ENCODE measurements at places on chromosomes 16 and 17.

DNA sequence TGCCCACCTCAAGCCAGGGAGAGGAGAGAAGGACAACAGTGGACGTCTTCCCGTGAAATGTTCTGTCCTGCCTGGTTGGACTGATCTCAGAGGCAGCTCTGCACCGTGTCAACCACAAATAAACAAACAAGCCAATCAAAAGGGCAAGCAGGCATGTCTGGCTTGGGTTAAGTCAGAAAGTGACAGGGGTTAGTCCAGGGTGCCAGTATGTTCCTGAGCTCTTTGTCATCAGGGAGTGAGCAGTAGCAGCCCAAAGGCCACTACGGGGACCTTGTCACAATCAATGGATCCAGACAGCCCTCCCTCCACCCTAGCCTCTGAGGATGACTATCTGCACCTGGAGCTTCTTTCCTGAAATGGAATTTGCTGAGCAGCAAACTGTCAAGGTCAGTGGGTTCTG lies 35.0 kb downstream of the CNGB1 start:
- no peak for DNase-seq

DNA sequence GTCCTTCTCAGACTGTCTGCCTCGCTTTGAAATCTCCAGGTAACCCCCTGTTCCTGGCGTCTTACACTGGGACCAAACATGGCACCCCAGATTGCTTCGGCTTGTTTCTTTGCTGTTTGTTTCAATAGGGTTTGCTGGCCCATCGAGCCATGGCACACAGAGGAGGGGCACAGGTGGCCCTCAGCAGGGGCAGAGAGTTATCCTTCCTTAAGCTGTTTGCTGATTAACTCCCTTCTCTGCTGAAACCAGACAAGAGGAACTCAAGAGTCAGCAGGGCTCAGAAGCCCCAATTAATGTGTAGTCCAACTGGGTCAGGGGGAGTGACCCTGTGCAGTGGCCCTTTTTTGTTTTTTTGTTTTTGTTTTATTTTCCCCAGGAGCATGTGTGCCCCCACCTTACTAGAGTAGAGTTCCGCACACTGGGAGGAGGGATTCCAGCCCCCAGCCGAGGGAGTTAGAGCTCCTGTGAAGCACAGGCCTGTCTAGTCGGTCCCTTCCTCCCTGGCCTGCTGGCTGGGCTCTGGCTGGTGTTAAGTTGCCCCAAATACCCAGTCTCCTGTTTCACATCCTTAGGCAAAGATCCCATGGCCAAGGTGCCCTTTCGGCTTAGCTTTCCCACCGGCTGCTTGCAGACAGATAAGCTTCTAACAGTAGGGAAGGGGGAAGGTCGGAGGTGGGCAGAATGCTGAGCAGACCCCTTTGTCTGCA lies 39.3 kb downstream of the YPEL2 start:
- no peak for DNase-seq

DNA sequence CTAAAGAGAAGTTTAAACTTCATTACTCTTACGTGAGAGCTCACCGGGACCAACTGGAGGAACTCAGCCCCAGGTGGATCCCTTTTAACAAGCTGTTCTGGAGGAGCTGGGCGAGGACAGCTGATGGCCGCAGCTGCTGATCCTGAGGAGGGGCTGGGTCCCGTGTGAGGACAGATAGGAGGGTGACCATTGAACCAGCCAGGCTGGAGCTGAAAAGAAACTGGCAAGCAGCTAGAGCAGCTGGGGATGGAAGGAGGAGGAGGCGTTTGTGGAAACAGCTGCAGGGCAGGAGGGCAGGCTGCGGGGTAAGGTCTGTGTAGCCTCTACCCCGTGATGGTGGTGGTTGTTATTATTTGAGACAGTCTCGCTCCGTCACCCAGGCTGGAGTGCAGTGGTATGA lies 119.5 kb downstream of the AATF start:
- DNase-seq: no peak

DNA sequence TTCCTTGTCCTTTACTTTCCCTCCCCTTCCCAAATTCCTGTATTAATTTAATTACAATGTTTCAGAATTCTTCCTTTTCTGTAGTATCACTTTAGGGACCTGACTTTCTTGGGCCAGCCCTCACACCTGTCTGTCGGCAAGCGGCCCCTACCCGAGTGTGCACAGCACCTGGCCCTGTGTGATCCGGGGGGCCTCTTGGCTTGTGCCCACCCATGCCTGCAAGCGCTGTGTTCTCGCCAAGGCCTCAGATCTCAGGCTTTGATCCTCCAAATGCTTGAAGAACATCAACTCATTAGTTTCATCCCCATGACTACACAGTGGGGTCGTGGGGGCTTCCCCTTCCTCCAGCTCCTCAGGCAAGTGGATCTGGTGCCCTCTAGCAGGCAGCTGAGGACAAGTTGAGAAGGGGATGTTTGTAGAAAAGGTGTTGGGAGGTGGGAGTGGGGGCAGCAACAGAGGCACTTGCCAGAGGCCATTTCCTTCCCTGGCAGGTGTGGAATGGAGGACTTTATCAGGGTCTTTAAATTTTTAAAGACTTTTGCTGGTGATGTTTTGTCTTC lies 15.7 kb upstream of the CDH3 start:
- no peak for DNase-seq

DNA sequence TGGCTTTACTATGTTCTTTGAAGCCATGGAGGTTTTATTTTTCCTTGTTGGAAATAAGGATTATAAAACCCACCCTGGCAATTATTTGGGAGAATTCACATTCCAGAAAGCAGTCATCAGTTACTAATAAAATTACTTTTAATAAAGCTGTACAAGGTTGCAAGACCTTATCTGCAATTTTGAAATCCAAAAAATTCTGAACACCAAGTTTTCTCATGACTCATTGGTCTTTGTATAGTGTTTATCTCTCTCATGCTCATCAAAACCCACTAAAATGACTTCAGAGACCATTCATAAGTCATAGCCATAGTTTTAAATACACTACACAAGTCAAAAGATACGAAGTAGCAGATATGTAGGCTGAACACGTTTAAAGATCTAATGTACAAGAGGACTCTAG lies 6.0 kb upstream of the KRT38 start:
- DNase-seq: peak; percentile 67

GRCh38 chr17:653724-654123 lies 60.9 kb downstream of the VPS53 start:
- DNase-seq: no peak

- DNase-seq: no peak
These were observed 66.6 kb upstream of the ELAC2 start for GRCh38 chr17:13084420-13084819.

DNA sequence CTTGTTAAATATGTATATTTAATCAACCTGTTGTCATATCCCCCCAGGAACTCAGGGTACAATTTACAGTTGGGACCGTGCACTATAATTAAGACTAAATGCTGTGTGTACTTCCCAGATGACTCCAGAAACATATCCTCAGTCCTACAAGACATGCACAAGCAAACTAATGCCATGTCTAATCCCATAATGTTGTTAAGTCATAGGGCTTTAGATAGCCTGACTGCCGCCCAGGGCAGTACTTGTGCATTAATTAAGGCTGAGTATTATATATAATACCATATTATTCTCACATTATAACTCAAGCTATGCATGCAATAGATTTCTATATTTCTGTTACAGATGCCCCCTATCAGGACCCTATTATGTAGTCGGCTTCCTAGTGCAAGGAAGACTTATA lies 20.1 kb upstream of the CPHXL start:
- no peak for DNase-seq

GRCh38 chr16:14205666-14206065 lies 134.5 kb downstream of the MRTFB start:
- no peak for DNase-seq

GRCh38 chr16:27430923-27431484 lies 29.0 kb downstream of the IL21R start:
- no peak for DNase-seq

DNA sequence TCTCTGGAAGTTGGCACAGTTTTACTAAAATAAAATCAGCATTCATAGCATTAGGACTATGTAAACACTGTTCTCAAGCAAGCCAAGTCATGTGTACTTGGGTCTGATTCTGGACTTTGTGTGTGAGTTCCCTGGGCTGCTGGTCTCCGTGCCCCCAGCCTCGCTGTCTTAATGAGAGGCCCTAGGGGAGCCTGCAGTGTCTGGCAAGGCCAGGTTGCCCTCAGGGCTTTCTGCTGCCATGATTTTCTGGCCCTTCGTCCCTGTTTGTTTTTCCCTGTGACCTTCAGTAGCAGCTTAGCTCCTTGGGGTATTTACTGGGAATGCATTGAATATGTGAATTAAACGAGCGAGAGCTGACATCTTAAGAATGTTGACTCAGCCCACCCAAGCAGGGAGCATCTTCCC lies 161.8 kb downstream of the RPTOR start:
- no peak for DNase-seq

GRCh38 chr16:74438492-74438979 lies 17.3 kb upstream of the CLEC18B start:
- no peak for DNase-seq

DNA sequence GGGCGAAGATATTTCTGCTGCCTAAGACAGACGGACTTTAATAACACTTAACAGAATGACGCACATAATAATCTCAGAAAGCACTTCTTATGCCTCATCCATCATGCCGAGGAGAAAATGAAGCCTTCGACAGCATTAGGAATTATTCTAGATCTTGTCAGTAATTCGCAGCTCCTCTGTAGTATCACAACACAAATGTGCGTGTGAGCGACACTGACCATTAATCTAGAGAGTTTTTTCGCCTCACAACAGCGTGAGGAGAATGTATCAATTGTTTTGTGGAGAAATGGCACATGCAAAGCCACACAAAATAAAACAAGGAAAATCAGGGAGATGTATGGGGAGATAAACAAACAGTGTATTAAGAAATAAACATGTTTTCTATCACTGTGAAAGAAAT lies 410.2 kb upstream of the PSMD7 start:
- no peak for DNase-seq

DNA sequence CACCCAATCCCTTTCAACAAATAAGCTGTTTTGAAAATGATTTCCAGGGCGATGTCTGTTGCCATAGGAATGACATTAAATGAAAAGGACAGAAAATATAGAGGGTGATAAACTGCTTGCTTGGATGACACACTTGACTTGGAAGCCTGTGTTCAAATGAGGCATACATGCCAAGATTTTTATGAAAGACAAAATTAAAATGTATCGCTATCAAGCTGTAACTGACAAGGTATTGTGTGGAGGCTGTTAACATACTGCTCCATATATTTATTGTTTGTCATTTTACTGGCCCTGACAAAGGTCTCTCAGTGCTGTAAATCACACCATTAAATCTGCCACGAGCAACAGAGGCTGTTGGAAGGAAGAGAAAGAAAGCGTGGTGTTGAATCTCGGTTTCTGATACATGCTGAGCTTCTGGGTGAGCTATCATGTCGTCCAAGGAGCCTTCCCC lies 456.2 kb upstream of the SALL1 start:
- DNase-seq: no peak

GRCh38 chr16:68401871-68402747 lies 46.2 kb downstream of the SMPD3 start:
- DNase-seq: peak; percentile 86

- peak; percentile 62 for DNase-seq
These were observed 2.4 kb downstream of the VPS25 start for GRCh38 chr17:42775534-42776098.

- peak; percentile 82 for DNase-seq
These were observed 8.2 kb upstream of the CIAO3 start for GRCh38 chr16:749010-749409.

- DNase-seq: no peak
These were observed 10.9 kb upstream of the TAC4 start for GRCh38 chr17:49858796-49859195.

- no peak for DNase-seq
These were observed 857 bp downstream of the TANGO6 start for GRCh38 chr16:68844211-68844564.

DNA sequence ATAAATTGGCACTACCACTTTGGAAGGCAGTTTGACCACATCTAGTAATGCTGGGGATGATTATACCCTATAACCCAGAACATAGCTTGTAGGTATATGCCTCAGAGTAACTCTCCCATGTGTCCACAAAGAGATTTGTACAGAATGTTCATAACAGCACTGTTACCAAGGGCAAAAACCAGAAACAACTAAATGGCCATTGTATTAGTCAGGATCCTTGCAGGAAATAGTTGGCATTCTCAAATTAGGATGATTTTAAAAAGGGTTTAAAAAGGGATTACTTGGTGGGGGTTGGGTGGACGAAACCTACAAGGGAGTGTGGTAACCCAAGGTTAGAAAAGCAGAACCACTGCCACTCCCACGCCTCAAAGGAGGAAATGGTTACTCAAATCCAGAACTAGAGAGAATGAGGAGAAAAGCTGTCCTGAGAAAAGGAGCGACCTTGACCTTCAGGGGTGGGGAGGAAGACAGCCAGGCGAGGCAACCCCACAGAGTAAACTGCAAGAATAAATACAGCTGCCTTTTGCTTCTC lies 2.1 kb downstream of the CPPED1 start:
- no peak for DNase-seq

GRCh38 chr16:78896280-78896679 lies 704.3 kb downstream of the MAF start:
- DNase-seq: no peak

- DNase-seq: no peak
These were observed 35.6 kb downstream of the TUBD1 start for GRCh38 chr17:59856859-59857794.

DNA sequence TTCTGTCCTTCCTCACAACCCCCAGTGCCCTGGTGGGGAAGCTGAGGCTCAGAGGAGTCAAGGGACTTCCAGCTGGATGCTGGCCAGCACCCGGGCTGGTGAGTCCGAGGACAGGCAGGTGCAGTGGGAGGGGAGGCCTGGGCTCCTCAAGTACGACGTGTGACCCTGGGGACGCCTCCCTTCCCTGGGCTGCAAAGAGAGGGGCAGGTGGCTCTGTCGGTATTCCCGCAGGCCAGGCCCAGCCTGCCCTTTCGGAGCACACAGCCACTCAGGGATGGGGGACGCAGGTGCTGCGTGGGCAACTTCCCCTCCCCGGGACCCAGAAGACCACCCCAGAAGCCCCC lies 33.1 kb upstream of the PVALEF start:
- DNase-seq: no peak

GRCh38 chr16:53545433-53545832 lies 42.4 kb upstream of the AKTIP start:
- no peak for DNase-seq

GRCh38 chr16:50644729-50645128 lies 36.4 kb downstream of the SNX20 start:
- DNase-seq: no peak

DNA sequence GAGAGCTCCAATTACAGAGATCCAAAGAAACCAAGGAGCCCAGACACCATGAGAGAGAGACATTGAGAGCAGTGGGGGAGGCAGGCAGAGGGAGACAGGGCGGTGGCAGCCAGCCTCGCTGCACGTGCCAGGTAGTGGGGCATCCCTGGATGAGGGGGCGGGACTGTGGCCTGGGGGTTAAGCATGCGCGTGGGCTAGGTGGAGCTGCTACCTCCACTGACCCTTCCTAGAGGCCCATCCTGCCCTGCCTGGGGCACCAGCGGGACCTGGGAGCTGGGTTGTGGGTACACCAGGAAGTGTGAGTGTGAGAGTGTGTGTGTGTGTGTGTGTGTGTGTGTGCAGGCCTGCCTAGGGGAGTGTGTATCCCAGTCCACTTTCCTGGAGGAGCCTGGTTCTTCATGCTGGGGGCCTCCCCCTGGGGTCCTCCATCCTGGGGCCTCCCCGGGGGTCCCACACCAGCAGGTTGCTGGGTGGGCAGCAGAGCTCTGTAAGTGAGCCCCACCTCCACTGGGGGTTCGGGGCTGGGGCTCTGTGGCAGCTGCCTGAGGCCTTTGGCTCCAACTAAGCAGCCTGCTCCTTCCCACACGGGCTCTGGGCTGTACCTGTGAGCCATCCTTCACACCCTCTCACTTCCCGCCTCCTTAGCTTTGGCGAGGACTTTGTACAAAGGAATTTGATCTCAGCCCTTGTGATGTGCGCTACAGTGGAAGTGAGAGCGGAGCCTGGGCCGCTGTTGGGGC lies 127.4 kb downstream of the IRF8 start:
- no peak for DNase-seq
